Activated CD4-positive, alpha-beta T cell treated with anti-CD3 and anti-CD28 coated beads for 1 hour (primary cell): ENCODE measurements at places on chromosomes 2 and 18.

DNA sequence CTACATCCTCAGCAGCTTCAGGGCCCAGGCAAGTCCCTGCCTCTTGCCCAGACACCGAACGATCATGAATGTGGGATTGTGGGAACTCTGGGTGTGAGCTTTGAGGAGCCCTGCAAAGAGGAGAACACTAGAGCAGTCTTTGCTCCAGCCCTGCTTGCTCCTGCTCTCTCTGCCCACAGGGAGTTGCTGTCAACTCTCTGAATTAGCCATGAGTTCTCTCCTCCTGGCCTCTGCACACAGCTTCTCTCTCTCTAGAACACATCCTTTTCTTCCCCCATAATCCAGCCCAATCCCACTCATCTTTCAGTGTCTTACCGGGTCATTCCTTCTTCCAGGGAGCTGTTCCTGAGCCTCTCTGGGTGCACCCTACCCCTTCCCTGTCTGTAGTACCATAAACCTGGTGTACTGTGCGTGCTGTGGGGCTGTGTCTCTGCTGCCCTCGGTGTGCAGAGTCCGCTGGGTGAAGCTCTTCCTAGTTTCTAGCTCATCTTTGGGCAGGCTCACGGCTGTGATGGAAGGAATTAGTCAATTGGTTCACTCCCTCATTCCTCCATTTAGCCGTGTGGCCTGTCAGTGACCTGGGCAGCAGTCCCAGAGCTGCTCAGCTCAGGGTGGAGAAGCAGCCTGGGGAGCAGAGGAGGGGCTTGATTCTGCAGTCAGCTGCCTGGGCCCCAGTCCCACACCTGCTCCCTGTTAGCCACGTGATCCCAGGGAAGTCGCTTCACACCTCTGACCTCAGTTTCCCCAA lies 132.9 kb upstream of the HDAC4 start:
- DNase-seq, result no peak

- no peak for DNase-seq
Observed at GRCh38 chr2:2708575-2709430, 377.7 kb upstream of the MYT1L start.

DNA sequence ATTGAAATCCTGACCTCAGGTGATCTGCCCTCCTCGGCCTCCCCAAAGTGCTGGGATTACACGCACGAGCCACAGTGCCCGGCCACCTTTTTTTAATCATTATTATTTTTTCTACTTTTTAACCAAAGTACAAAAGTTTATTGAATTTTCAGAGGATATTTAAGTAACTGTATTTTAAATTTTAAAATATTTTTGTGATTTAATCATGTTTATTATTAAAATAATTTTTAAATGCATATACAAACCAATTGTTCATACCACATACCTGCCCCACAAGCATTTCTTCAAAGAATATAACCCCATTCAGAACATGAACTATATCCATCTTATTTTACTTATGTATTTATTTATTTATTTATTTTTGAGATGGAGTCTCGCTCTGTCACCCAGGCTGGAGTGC lies 163.6 kb upstream of the MAP2 start:
- DNase-seq, result no peak

DNA sequence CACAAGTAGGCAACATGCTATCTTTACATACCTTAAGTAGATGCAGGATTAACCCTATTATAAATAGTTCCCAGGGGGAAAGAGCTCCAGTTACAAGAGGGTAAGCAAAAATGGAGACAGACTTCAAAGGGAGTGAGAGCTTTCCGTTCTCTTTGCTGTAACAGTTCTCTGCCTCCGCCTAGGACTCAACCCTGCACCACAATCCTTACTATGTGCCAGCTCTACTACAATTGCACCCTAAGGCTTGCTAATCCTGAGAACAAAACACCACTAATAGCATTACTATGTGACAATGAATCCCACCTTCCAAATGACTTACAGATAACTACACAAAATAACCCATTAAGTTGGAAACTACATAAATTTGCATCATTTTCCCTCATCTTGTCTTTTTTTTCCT lies 7.7 kb downstream of the ZBTB14 start:
- no peak for DNase-seq

GRCh38 chr2:151860210-151860609 lies 32.0 kb upstream of the ARL5A start:
- DNase-seq, result no peak
